ENCODE measurements at places on chromosomes 13 and 19.

DNA sequence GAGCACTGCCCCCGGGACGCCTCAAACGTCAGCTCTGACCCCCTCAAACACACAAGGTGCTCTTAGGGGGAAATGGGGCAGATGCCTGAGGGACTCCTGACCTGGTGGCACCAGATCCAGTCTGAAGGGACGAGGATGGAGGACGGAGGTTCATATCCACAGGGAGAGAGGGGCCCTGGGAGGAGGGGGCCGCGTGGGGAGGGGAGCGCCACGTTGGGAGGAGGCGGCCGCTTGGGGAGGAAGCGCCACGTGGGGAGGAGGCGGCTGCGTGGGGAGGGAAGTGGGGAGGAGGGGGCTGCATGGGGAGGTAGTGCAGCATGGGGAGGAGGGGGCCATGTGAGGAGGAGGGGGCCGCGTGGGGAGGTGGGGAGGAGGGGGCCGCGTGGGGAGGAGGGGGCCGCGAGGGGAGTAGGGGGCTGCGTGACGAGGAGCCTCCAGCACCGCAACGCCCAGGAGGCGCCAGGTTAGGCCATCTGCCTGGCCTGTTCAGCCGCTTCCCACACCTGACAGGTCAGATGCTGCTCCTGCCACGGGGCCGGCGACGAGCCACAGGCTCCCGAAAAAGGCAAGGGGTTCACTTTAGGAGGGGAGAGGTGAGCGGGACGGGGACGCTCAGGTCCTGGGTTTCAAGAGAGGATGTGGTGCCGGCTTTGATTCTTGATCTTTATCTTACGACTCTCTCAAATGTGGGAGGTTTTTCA is 36.7 kb upstream of the C13orf46 start:
- DNase-seq: no peak

DNA sequence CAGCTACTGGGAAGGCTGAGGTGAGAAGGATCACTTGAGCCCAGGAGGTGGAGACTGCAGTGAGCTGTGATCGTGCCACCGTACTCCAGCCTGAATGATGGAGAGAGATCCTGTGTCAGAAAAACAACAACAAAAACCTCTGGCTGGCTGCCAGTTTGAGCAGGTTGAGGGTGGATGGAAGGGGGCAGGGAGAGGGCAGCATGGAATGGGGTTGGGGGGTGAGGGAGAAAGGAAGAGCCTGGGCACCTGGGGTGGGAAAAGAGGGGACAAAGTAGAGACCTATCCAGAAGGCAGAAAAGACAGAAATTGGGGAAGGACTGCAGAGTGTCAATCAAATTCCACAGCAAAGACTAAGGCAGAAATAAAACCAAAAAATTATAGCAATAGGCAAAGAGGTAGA is 4.7 kb downstream of the SLC1A5 start:
- DNase-seq: no peak

GRCh38 chr13:36606060-36606459 is 67.8 kb upstream of the SERTM1 start:
- no peak for DNase-seq

DNA sequence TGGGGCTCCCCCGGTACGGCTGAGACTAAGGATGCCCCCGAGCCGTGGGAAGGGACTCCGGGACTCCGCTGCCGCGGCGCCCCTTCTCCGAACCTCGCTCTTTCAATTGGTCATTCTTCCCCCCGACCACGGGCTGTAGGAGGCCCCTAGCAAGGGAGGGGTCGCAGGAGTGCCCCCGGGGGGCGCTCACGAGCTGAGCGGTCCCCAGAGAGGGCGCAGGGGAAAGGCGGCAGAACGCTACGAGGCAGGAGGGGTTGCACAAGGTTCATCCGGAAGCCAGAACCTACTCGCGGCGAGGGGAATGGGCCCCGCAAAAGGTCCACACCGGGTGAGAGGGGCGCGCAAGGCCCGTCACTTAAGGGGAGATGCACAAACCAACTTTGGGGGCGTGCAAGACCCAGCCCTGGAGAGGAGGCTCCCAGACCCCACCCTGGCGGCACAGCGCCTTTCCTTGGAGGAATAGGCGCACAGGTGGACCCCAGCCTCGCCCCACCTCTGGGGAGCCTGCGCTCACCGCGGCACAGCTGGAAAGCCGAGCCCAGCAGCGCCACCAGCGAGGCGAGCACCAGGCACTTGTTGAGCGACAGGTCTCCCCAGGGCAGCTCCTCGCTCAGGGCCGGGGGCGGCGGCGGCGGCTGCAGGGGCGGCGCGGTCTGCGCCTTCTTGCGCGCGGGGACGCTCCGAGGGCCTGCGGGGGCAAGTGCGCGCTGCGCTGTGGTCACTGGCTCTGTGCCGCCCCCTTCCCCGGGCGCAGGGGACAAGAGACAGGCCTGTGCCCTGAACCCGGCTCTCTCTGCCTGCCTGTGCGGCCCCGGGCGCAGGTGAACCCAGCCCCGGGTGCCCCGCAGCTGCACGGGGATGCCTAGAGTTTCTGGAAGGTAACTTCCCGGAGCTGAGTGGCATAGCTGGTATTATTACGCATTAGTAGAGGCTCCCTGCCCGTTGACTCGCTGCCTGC is 2.8 kb downstream of the JSRP1 start:
- no peak for DNase-seq

GRCh38 chr13:52003541-52003940 is 7.7 kb downstream of the ATP7B start:
- no peak for DNase-seq

DNA sequence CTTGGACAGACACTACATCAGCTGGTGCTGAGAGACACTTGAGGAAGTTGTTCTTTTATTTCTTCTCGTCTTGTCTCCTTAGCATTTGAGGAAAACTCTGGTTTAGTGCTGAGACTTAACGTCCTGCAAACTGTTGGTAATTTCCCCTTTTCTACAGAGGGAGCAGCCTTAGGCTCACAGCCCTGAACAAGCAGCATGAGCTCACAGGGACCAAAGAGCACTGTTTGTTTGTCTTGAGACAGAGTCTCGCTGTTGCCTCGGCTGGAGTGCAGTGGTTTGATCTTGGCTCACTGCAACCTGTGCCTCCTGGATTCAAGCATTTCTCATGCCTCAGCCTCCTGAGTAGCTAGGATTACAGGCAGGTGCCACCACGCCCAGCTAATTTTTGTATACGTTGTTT is 5.5 kb downstream of the ZNF805 start:
- DNase-seq: no peak

Data from fibroblast of skin of scalp (primary cell).